GM12891 (cell line): ENCODE measurements at places on chromosomes 2 and 18.

DNA sequence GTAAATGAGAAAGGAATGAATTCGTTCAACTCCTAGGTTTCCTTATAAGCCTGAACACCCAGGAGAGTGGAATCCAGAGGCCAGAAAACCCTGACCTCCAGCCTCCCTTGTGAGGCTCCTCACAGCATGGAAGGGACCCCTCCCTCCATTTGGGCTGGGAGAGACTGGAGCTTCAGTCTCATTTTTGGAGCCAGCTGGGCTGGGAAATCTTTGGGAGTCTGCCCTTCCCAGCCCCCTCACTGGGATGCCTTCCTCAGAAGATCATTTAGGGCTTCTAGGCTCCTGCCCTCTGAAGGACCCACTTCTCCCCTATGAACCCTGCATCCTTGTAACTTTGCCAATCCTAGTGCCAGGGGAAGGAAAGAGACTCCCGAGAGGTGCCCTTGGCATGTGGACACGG is 346.1 kb downstream of the CYP26B1 start:
- no peak for DNase-seq

- DNase-seq = no peak
These were observed 591.2 kb downstream of the RNF144A start for GRCh38 chr2:7508296-7508943.

GRCh38 chr18:10486362-10486761 is 31.9 kb downstream of the APCDD1 start:
- DNase-seq = no peak

DNA sequence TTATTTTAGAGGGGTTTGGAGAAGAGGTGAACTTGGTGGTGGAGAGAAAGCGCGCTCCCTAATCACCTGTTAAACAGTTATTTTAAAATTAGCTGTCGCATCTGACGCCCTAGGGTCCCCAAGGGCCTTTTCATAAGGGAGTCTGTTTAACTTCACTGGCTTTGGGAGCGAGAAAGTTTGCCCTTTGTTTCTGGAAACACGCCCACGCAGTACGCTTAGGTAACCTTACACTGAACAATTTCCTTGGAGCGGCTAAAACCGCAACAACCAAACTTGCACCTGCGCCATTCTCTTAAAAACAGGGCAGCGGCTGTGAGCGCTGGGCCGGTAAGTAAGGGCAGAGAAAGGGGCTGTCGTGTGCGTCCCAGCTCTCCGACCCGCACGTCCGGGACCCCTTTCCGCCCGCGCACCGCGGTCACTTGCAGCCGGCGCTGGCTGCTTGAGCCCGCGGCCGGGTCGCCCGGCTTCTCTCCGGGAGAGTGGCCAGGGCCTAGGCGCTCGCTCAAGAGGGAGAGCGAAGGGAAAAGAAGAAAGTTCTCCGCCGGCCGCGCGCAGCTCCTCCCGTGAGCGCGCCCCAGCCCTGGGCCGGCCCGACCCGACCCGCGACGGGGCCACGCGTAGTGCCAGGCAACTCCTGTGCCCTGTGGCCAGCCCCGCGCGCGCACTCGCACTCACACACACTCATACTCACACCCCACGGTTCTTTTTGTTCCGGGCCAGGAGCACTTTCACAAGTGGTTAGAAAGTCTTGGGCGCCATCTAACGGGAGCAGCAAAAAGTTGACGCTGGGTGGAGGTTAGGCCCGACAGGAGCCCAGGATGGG is 19.2 kb downstream of the POU3F3 start:
- peak; percentile 68 for DNase-seq

DNA sequence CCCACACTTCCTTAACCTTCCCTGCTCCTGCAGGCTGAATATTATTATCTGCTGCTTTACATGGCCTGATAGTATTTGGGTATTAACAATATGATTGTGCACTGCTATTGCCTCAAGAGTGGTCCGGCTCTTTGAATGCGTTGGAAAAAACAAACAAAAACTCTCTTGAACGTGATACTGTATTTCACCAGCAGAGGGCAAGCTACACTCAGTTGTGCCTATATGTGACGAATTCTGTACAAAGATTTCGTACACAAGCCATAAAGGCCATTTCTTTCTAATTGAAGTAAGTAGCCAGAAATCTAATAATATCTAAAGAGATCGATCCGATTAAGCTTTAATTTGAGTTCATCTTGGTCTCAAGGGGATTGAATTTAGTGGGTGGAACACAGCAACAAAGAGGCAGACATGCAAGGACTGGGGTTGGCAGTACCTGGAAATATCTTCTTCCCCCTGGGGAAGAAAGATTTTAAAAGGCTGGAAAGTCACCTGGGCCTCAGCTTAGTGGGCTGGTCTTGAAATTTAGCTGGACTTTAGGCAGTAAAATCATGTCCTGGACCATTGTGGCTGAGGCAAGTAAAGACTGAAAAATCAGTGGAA is 49.3 kb upstream of the RAB6D start:
- no peak for DNase-seq

DNA sequence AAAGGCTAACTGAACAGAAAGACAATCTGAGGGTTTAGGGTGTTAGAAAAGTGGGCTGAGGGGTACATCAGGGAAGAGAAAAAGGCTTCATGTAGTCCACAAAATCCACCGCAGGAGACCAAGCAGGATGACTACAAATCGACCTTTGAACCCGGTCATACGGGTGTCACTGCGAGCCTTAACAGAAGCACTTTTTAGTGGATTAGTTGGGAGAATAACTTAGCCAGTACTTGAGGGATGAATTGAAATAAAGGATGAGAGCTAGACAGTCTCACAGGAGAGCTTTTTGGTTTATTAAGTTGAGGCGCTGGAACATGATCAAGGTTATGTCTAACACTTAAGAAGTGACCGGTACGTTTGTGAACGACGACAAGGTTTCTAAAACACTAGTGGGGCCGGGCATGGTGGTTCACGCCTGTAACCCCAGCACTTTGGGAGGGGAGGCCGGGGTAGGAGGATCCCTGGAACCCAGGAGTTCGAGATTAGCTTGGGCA is 217.7 kb downstream of the MCFD2 start:
- DNase-seq = no peak

GRCh38 chr2:105509269-105510086 is 110.6 kb upstream of the FHL2 start:
- DNase-seq = no peak

GRCh38 chr2:173043476-173043875 is 32.2 kb upstream of the MAP3K20 start:
- DNase-seq = no peak

- no peak for DNase-seq
These were observed 1043.9 kb upstream of the POU3F3 start for GRCh38 chr2:103809941-103810441.

DNA sequence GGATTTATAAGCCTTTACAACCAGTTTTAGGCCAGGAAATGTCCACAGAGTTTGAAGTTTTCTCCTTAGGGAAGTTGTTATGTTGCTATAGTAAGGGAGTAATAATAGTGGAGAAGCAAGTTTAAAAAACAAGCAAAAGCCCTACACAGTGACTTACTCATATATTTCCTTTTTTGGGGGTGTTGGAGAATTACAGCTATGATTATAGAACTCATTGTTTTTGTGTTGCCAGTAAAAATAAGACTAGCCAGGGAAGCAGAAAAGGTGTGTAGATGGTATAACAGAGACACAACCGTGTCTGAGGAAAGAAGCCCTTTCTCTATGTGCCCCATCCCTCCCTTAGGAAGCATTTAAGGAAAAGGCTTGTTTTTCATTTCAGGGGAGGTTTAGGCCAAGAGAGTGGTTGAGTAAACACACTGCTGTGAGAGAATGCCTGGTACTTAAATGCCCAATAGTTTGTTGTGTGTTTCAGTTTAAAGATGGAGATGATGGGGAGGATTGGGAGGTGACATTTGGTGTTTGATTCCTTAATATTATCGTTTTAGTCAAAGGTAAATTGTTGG is 2.3 kb downstream of the VAPA start:
- no peak for DNase-seq

DNA sequence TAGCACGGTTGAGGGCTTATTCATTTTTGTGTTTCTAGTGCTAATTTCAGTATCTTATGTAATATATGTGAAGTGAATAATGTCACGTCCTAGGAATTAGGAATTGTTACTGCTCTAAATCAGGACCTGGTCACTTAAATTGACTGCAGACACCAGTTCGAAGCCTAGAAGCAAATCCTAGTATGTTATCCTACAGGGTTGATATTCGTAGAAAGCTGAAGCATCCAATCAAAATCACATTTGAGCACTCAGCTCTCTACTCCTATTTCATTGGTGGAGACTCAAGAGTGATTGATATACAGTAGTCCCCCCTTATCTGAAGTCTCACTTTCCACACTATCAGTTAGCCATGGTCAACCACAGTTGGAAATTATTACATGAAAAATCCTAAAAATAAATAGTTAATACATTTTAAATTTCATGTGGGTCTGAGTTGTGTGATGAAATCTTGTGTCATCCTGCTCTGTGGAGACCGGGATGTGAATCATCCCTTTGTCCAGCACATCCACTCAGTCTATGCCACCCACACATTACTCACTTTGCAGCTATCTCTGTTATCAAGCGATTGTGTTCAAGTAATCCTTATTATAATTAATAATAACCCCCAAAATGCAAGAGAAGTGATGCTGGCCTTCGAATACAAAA is 35.2 kb upstream of the SCN9A start:
- no peak for DNase-seq

- DNase-seq = peak; percentile 9
These were observed 803 bp upstream of the FIGN start for GRCh38 chr2:163736433-163737189.

DNA sequence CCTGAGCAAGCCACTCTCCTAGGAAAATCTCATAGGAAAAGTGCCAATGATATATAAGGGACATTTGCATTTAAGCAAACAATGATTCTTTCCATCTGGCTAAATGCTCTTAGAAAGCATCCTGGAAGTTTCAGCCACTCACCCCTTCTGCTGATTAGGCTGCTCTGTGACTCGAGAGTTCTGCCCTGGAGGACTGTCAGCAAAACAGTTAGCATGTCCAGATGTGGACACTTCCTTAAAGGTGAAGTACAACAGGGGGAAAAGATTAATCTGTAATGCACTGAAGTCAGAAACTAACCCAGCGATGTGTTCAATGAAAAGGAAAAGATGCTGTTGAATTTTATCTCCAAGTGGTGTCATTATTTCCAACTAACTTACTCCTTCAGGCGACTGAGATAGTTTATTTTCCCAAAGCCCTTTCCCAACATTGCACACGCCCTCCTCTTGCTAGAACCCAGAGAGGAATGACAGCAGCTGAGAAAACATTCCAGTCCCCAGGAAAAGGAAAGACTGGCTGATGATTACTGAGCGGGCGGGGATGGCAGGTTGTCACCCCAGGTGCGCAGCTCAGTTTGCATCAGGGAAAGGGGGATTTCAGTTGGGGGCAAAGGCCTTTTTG is 214.0 kb downstream of the SS18 start:
- no peak for DNase-seq

DNA sequence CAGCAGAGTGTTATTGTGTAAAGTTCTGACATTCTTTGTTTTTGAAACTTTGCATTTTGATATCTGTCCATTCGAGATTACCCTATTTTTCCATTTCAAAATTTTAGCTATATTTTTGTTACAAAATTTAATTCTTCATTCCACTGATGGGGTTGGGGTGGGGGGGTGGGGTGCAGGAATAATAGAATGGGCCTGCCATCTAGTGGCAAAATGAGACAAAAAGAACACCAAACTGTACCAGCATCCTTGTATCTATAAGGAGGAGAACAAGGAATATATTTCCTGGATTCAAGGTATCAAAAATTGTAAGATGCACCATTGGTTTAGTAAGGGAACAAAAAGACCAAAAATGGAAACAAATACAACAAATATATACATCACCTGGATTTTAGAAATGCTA is 27.9 kb upstream of the TTR start:
- DNase-seq = no peak

GRCh38 chr18:36519358-36519757 is 221.8 kb downstream of the FHOD3 start:
- DNase-seq = no peak

DNA sequence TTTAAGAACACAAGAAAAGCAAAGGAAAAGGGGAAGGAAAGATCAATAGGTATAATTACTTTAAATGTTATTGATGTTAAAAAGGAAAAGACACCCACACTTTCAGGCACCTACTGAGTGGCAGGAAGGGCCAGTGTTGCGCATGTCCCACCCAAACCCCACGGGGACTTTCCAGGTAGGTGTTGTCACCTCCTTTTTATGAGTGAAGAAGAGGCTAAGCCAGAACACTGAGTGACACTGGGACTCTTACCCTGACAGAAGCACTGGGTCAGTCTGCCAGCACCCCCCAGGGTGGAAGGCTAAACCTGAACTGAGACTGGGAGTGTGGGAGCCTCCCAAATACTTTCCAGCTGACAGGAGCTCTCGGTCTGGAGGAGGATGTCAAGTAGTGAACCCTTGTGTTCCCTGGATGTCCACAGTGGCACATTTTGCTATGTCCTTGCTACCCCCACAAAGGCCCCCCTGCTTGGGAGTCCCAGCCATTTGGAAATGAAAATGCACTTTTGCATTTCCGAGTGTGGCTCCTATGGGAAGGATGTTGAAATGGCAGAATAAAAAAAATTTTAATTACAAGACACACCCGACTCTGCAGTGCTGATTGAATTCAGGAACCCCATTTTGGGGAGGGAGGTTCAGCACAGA is 90.9 kb upstream of the SMAD2 start:
- DNase-seq = no peak

- no peak for DNase-seq
These were observed 46.1 kb downstream of the RASGRP3 start for GRCh38 chr2:33522576-33522975.

GRCh38 chr18:10490401-10491165 is 35.2 kb upstream of the NAPG start:
- no peak for DNase-seq

DNA sequence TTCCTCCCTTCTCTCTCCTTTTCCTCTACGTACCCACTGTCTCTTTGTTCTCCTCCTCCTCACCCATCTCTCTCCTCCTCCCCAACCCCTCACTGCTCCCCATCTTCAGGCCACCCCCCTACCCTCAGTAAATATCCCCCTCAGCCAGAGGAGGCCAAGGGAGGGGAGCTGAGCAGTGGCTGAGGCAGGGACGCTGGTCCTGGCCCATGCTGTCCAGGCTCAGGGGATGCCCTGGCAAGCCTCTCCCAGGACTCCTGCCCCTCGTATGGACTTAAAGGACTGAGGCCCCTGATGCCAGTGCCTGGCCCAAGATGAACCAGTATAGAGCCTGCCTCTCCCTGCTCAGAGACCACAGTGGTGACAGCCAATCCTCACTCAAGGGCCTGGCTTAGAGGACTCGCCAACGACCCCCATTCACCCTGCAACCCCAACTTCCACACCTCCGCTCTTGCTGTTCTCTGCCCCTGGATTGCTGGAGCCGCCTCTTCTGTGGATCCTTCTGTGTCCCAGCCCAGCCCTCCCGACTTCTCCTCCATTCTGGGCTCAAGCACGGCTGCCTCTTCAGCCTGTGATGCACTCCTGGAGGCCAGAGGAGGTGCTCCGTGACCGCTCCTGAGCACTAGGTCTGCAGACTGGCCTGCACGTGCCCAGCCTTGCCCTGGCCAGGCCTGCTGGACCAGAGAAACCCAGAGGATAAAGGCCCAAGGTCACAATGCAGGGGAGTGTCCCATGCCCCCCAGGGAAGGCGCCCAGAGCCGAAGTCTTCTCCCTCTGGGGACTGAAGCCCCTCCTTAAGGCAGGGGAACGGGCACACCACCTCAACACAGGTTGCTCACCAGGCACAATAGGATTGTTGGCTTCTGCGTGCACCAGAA is 9.5 kb upstream of the DUSP2 start:
- no peak for DNase-seq

- DNase-seq = no peak
These were observed 93.7 kb downstream of the SESTD1 start for GRCh38 chr2:179170901-179171300.

GRCh38 chr2:137178951-137179377 is 413.6 kb downstream of the THSD7B start:
- no peak for DNase-seq

GRCh38 chr2:108927936-108928659 is 60.9 kb downstream of the EDAR start:
- peak; percentile 44 for DNase-seq
